ENCODE measurements at places on chromosomes 11 and 22.

- DNase-seq, result no peak
These were observed 34.0 kb upstream of the TRPC6 start for GRCh38 chr11:101617735-101618332.

GRCh38 chr11:62879235-62879978 lies 1.3 kb upstream of the SLC3A2 start:
- no peak for DNase-seq

DNA sequence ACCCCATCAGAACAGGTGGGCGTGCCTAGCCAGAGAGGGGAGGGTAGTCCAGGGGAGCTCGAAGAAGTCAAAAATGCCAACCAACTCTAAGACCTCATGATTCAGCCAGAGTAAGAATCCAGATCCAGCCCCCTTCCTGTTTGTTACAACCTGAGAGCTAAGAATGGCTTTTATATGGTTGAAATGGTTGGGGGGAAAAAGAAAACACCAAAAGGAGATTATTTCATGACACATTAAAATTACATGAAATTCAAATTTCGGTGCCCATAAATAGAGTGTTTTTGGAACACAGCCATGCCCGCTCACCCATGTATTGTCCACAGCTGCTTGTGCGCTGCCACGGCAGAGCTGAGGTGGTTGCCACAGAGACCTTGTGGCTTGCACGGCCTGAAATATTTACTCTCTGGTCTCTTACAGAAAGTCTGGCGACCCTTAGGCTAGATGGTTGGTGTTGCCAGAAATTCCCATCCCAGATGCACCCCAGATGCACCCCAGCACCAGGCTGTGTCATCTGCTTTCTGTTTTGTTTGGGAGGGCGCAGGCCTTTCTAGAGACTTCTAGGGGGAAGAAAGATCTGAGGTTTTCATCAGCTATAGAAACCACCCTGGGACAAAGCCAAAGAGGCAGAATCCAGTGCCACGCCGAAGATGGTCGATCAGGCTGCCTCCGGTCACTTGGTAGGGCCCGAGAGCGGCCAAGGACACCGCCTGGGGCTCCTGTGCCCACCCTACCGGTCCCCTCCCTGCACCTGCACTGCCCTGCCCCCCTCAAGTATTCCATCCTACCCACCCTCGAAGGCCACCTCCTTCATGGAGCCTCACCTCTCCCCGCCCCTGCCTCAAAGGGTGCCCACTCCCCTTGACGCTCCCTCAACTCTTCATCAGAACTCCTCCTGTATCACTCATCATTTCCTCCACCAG lies 80.2 kb downstream of the DSCAML1 start:
- no peak for DNase-seq

GRCh38 chr11:101817581-101817980 lies 97.2 kb upstream of the CEP126 start:
- no peak for DNase-seq

DNA sequence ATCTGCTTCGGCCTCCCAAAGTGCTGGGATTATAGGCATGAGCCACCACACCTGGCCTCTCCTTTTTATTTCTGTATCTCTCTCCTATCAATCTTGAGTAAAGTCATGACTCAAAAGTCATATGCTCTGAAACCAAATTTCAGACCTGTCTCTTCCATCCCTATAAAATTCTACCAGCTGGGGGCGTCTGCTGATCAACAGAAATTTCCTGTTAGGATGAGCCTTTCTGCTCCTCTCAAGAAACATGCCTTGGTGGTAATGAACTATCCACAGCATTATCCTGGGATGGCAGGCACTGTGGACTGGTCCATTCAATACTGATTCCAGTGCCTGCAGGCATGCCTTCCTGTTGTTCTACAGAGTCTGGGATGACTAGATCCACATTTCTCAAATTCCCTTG lies 472.6 kb downstream of the NELL1 start:
- DNase-seq, result no peak
